T-cell (primary cell): ENCODE measurements at places on chromosomes 5 and 9. TPM values are rescaled to one million over a fixed set of nuclear protein-coding genes. Genes with fewer than 3 reads are reported as not detected.

DNA sequence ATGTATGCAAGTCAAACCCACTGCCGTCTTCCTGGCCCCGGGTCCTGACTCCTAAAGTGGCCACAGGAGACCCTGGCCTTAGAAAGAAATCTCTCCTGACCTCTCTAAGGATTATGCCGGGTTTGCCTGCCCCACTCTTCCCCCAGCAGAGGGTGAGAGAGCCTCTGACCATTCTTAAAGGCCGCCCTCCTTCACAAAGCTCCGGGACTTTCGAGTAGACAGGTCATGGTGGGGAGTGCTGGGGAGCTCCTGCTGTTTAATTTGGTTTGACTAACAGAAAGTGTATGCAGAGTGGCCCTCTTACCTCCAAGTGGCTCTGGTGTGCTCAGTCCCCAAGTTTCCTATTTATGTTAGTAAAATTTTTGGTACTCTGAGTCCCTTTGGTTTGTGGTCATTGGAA, 111.8 kb downstream of the LRRC70 start:
- H3K4me1 ChIP-seq: no peaks in the 10 kb centered on the region
- no peak overlapping the region for H3K4me3 ChIP-seq
- DNase-seq: no peak
- H3K27me3 ChIP-seq: no peaks in the 10 kb centered on the region

DNA sequence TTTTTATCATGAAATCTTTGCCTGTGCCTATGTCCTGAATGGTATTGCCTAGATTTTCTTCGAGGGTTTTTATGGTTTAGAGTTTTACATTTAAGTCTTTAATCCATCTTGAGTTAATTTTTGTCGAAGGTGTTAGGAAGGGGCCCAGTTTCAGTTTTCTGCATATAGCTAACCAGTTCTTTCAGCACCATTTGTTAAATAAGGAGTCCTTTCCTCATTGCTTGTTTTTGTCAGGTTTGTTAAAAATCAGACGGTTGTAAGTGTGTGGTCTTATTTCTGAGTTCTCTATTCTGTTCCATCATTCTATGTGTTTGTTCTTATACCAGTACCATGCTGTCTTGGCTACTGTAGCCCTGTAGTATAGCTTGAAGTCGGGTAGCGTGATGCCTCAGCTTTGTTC, 55.9 kb downstream of the YTHDC2 start:
- no peak overlapping the region for H3K4me3 ChIP-seq
- no peak overlapping the region for H3K27ac ChIP-seq
- no peaks in the 10 kb centered on the region for H3K4me1 ChIP-seq
- DNase-seq: no peak
- H3K36me3 ChIP-seq: peaks cover 39% of the 10 kb centered on the region

DNA sequence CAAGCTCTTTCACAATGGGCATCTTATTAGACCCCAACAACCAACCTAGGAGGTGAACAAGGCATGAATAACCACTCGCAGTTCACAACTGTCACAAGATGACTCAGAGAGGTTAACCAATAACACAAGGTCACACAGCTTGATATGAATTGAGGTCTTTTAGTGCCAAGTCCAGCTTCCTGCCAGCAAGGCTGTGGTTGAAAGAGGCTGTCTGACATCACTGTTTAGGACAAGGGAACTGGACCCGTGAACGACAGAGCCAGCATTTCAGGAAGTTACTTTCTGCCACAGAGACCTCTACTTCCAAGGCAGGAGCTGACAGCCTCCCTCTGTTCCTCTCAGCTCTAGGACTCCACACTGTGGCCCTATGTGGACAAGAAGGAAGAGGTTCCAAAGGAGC, 53.4 kb upstream of the ALDH1B1 start:
- no peaks in the 10 kb centered on the region for H3K36me3 ChIP-seq
- no peak for DNase-seq

DNA sequence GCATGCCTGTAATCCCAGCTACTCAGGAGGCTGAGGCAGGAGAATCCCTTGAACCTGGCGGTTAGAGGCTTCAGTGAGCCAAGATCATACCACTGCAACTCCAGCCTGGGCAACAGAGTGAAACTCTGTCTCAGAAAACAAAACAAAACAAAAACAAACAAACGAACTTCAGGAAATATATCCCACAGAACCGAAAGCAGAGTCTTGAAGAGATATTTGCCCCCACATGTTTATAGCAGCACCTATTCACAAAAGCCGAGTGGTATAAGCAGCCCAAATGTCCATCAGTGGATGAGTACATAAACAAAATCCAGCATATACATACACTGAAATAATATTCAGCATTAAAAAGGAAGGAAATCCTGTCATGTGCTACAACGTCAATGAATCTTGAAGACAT, 57.6 kb upstream of the GRIN3A start:
- no peak overlapping the region for H3K4me3 ChIP-seq
- no peaks in the 10 kb centered on the region for H3K4me1 ChIP-seq
- H3K27ac ChIP-seq: no peak overlapping the region
- H3K36me3 ChIP-seq: no peaks in the 10 kb centered on the region

- no peaks in the 10 kb centered on the region for H3K27me3 ChIP-seq
- no peak overlapping the region for H3K27ac ChIP-seq
- no peak for DNase-seq
- no peaks in the 10 kb centered on the region for H3K4me1 ChIP-seq
- H3K4me3 ChIP-seq: no peak overlapping the region
Measured at GRCh38 chr5:84425365-84425881, 40.7 kb upstream of the EDIL3 start.

GRCh38 chr5:17930346-17930745, 296.1 kb downstream of the TAF11L14 start:
- H3K27ac ChIP-seq: no peak overlapping the region
- H3K4me3 ChIP-seq: no peak overlapping the region
- H3K36me3 ChIP-seq: no peaks in the 10 kb centered on the region
- no peaks in the 10 kb centered on the region for H3K4me1 ChIP-seq
- DNase-seq: no peak

- no peak overlapping the region for H3K27ac ChIP-seq
- no peak for DNase-seq
- H3K36me3 ChIP-seq: no peaks in the 10 kb centered on the region
- H3K4me3 ChIP-seq: no peak overlapping the region
Measured at GRCh38 chr9:31445960-31446359, 938.5 kb upstream of the ACO1 start.

- peaks cover 13% of the 10 kb centered on the region for H3K4me1 ChIP-seq
- peaks cover 7% of the 10 kb centered on the region for H3K27me3 ChIP-seq
- no peak overlapping the region for H3K27ac ChIP-seq
- no peak overlapping the region for H3K4me3 ChIP-seq
- no peaks in the 10 kb centered on the region for H3K36me3 ChIP-seq
- no peak for DNase-seq
Measured at GRCh38 chr9:38073882-38074281, 4.9 kb upstream of the SHB start.

- peaks cover 47% of the 10 kb centered on the region for H3K36me3 ChIP-seq
- no peak overlapping the region for H3K4me3 ChIP-seq
- H3K27me3 ChIP-seq: no peaks in the 10 kb centered on the region
- no peaks in the 10 kb centered on the region for H3K4me1 ChIP-seq
- no peak for DNase-seq
Measured at GRCh38 chr5:41918105-41918504, 7.0 kb upstream of the FBXO4 start.

DNA sequence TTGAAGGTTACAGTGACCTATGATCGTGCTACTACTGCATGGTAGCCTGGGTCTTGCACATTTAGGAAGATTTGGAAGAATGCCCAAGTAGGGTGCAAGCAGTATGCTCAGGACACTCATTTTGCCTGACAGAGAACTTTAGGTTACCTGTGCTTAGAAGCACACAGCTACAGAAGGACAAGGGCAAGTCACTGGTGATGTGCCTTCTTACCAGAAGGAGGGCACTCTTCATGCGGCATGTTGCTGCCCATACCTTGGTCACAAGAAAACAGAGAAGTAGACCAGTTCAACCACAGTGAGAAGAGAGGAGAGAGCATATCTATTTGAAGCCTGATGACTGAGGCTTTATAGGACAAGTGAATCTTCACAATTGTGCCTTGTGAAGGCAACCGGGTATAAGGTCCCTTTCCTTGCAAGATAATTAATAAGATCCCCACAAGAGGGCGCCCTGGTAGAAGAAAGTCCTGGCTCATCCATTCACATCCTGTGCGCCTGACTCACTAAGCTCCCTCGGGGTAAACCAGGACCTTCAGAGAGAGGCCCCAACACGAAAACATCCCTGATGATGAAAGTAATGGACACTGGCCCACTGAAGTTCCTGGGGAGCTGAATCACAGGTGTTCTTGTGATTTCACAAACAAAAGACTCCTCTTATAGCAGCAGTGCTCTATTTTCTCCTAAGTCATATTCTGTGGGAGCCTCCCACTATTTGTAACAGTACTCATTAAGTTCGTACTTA, 38.1 kb upstream of the STARD4 start:
- no peak overlapping the region for H3K27ac ChIP-seq
- peak; percentile 42 for DNase-seq
- H3K36me3 ChIP-seq: no peaks in the 10 kb centered on the region
- H3K27me3 ChIP-seq: no peaks in the 10 kb centered on the region
- no peak overlapping the region for H3K4me3 ChIP-seq

DNA sequence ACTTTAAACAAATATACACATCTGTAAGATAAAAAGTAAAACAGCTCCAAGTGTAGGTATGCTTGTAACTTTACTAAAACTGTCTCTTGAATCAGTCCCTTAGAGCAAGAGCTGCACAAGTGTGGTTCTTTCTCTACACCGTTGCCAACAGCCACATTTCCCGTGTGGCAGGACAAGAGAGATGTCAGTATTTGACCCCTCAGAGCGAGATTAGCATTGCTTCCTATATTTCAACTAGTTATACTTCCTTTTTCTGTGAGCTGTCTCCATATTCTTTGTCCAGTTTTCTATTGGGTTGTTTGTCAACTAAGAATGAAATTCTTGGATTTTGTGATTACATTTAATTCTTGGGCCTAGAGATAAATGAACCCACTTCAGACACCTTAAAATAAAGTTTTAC, 8.0 kb downstream of the PLIN2 start:
- no peak for DNase-seq
- no peaks in the 10 kb centered on the region for H3K27me3 ChIP-seq
- no peaks in the 10 kb centered on the region for H3K36me3 ChIP-seq
- H3K4me1 ChIP-seq: peaks cover 10% of the 10 kb centered on the region
- no peak overlapping the region for H3K4me3 ChIP-seq
- no peak overlapping the region for H3K27ac ChIP-seq

DNA sequence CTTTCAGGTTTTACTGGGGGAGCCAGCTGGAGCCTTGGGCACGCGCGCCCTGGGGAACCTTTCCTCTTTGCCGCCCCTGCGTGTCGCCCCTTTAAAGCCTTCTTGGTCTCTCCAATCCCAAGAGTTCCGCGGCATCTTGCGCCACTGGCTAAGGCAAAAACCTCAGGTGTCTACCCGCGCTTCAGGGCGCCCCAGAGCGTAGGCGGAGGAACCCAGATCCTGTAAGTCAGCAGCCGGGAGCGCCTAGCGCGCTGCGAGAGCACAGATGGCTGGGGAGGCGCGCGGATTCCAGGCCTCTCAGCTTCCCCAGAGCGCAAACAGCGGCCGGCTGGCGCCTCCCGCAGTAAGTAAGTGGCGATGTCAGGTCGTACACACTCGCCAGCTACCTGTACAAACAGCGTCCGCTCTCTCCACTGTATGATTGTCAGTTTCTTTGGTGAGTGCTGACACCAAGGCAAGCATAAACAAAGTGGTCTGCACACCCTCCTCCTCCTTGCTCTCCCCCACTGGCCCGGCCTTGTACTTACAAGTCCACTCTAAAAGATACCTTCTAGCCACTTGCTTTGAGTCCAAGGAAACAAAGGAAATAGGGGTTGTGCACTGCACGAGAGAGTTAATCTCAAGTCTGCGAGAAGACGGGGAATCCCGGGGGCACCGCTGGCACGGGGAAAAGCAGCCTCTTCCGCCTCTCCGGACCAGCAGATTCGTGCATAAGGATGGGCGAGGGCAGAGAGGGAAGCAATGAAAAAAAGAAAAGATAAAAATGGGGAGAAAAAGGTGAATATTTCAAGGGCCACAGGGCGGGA, 2.9 kb downstream of the HTR1A start:
- no peak overlapping the region for H3K4me3 ChIP-seq
- H3K36me3 ChIP-seq: no peaks in the 10 kb centered on the region
- DNase-seq: no peak
- no peaks in the 10 kb centered on the region for H3K4me1 ChIP-seq
- peaks cover 33% of the 10 kb centered on the region for H3K27me3 ChIP-seq
- H3K27ac ChIP-seq: no peak overlapping the region

GRCh38 chr9:2230362-2230761, 215.2 kb downstream of the SMARCA2 start:
- no peaks in the 10 kb centered on the region for H3K36me3 ChIP-seq
- no peak overlapping the region for H3K27ac ChIP-seq

DNA sequence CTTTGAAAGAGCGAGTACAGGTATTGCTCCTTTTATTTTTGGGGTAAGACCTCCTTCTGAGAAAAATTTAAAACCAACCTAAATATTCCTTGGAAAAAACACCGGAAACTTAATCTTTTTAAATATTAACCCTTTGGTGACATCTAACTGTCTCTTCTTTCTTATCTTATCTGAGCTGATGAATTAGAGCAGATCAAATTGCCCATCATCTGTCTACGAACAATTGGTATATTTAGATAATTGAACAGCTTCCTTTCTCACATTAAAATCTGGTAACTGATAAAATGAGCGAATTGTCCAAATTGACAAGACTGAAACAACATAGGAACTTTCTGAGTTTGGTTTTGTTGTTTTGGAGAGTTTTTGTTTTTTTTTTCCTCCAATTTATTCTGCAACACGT, 2.0 kb downstream of the ISL1 start:
- peaks cover 48% of the 10 kb centered on the region for H3K27me3 ChIP-seq
- no peaks in the 10 kb centered on the region for H3K4me1 ChIP-seq
- no peak overlapping the region for H3K27ac ChIP-seq
- no peak overlapping the region for H3K4me3 ChIP-seq

DNA sequence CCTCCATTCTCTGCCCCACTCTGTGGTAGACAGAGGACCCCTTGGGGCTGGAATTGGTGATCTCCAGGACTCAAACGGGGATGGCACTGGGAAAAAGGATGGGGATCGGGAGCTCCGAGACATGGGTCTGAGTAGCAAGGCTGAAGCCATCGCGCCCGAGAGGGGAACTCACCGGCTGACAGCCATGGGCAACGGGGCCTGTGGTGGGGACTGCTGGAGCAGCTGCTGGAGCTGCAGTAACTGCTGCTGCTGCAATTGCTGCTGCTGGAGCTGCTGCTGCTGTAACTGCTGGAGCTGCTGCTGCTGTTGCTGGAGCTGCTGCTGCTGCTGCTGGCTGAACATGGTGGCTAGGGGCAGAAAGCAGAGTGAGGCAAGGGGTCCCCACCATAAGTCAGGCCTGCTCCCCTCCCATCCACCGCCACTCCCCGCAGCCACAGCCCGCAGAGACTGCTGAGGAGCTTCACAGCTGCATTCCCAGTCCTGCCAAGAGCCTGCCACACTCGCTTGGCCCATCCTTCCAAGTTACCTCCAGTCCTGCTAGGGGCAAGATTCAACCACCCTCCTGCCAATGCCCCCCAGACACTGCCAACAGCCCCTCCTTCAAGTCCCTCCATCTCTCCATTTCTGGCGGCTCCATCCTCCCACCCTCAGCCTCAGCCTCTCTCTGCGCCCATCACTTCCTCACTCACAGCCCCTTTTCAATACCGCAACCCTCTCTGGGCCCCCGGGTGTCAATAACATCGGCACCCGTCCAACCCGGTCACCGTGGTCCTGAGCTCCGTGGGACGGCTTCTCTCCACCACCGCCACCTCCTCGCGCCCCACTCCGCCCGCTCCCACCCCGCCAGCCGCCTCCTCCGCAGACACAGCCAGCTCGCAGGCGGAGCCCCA, 611 bp downstream of the CIZ1 start:
- H3K27ac ChIP-seq: no peak overlapping the region
- no peaks in the 10 kb centered on the region for H3K36me3 ChIP-seq
- H3K4me1 ChIP-seq: peaks cover 23% of the 10 kb centered on the region
- H3K4me3 ChIP-seq: peak overlapping the region; percentile 44

Gene IQGAP2
- 68.2 TPM for total RNA-seq

Gene JADE2
- 263 TPM for total RNA-seq

Gene MLANA
- total RNA-seq: not detected

Gene IFNK
- not detected for total RNA-seq

Gene FOXD4L4
- not detected for total RNA-seq

Gene CKS2
- total RNA-seq: 9.0 TPM
